ENCODE measurements at places on chromosomes 7 and 10.

DNA sequence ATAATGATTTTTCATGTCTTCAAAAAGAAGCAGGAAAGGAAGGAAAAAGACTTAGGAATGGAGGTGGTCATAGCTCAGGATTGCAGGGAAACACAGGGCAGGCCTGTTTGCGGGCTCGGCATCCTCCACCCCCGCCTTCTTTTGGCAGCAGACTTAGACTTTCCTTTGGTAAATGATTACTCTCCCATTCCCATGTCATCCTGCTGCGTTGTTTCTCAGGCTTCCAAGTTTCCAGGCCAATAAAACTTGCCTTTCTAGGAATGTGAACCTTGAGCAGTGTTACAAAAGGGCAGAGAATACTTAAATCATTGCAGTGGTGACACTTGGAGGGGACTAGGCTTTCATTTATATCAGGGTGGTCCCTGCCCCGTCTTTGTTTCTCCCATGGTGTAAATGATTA is 34.0 kb upstream of the DGKB start:
- DNase-seq, result no peak

DNA sequence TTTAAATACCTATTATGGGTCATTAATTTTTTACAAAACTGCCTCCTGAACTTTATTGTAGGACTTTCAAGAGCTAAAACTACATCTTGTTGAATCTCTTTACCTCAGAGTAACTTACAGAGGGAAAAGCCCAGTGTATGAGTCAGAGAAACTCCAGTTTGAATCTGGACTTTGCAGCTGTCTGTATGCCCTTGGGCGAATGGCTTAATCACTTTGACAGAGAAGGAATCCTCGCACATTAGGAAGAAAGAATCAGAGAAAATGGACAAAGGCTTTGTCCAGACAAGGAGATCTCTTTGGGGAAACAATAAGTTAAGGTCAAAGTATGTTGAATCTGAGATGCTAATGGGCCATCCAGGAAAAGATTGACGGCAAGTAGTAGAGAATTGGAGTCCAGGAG is 484.2 kb upstream of the CELF2 start:
- DNase-seq, result no peak

GRCh38 chr10:50407076-50407801 is 155.9 kb upstream of the ASAH2 start:
- DNase-seq, result no peak

DNA sequence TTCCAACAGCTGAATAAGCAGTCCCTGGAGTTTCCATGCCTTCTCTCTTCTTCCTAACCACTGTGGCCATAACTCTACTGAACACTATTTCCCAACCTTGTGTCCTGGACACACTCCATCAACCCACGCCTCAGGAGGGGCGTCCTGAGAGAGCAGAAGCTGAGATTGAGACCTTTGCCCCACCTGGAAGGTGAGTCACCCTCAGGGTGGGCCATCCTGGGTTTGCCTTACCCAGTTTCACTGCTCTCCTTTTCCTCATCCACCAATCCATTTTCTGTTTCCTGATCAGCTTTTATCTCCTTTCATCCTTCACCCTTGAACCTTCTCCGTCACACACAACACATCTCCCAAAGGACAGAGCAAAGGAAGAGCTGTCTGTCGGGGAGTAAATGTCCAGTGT is 91.4 kb downstream of the TMEM130 start:
- no peak for DNase-seq

- DNase-seq, result no peak
These were observed 6.2 kb downstream of the TMEM130 start for GRCh38 chr7:98863601-98864000.

GRCh38 chr10:14477408-14477710 is 146.6 kb upstream of the FRMD4A start:
- DNase-seq, result no peak

- no peak for DNase-seq
These were observed 302.9 kb downstream of the WDR37 start for GRCh38 chr10:1358860-1359625.

DNA sequence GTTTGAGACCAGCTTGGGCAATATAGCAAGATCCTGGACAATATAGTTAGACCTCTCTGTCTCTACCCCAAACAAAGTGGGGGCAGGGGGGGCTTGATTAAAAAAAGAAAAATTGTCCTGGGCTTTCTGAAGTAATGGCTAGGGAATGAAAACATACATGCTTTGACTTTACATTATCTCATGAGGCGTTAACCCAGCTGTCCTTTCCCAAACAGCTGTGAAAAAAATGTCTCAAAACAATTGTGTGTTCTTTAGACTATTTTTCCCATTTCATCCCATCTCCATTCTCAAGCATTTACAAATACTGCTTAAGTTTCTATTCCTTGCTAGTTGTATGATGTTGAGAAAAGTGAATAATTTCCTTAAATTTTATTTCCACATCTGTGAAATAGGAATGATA is 27.0 kb upstream of the CDK13 start:
- DNase-seq, result no peak

DNA sequence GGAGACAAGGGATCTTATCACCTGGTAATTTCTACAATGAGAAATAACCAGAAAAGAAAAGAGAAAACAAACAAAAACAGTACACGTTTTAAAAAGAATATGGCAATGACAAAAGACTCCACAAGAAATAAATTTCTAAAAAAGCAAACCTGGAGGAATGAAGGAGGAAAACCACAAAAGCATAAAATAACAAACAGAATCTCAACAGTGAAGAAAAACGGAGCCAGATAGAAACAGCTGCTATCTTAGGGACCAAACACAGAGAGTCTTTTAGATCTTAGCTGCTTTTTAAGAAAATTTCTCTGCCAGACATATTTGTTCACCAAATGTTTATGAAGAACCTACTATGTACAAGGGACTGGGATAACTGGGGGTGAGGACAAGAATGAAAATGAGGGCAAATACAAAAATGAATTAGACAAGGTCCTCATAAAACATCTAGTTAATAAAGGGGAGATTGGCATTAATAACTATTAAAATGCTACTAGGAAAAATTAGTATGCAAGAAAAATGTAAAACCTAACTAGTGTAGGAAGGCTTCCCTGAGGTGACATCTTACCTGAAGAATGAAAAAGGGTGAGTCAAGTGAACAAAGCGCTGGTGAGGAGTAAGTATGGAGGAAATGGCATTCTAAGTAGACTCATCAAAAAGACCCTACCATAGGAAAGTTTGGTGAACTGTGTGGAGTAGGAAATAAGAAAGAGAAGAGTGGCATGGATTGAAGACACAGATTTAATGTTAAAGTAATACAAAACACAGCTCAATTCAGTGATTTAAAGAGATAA is 34.3 kb downstream of the WASL start:
- DNase-seq, result no peak

DNA sequence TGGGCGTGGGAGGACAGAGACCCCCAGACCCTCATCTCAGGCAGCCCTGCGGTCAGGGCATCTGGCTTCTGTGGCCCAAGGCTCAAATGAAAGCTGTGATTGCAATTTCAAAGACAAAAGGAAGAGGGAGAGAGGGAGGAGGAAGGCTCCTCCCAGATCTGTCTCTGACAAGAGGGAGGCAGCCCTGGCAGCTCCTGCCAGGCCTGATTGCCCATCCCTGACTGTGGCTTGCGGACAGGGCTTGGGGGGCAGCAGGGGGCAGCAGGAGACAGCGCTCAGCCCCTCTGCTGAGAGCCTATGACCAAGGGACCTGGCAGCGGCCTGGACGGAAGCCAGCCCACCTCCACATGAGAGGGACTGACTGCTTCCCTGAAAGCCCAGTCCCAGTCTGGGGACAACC is 91.8 kb downstream of the PTPRN2 start:
- no peak for DNase-seq

GRCh38 chr7:105268511-105269392 is 120.0 kb downstream of the SRPK2 start:
- no peak for DNase-seq

- DNase-seq, result no peak
These were observed 109.4 kb downstream of the SEMA3A start for GRCh38 chr7:84085147-84085546.

DNA sequence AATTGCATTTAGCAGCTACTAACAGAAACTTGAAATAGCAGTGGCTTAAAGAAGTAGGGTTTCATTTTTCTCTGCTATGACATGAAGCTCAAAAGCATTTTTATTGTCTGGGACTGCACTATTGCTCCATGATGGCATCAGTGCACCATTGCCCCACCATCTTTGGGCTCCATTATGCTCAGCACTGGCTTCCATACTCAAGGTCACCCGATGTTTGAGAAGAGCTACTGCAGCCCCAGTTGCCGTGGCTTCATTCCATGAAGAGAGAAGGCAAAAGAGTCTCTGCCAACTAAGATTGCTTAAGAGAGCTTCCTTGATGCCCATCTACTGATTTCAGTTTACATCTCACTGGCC is 192.2 kb upstream of the LRGUK start:
- DNase-seq, result no peak

- DNase-seq, result no peak
These were observed 61.2 kb downstream of the COL28A1 start for GRCh38 chr7:7474436-7474835.

GRCh38 chr7:10474048-10474447 is 499.6 kb upstream of the PHF14 start:
- DNase-seq, result no peak

GRCh38 chr7:74149603-74150002 is 24.6 kb upstream of the EIF4H start:
- no peak for DNase-seq

GRCh38 chr10:102280397-102281101 is 35.2 kb downstream of the GBF1 start:
- no peak for DNase-seq

DNA sequence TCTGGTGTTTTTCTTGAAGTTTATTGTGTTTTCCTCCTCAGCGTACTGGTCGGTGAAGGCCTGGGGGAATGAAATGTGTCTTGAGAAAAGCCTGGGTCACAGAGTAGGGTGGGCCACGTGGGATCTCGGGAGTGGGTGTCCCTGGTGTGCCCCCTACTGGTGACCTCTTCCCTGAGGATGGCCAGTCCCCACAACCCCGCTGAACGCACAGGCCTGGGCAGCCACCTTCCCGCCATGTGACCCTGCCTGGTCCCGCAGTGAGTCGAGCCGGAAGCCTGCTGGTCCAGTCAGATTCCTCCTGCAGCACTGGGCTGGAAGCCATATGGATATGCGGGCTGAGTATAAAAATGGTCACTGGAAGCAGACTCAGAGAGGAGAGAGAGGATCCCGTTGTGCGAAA is 52.9 kb upstream of the GNA12 start:
- DNase-seq, result no peak

GRCh38 chr10:8056871-8057331 is 2.4 kb downstream of the GATA3 start:
- DNase-seq, result peak; percentile 52

DNA sequence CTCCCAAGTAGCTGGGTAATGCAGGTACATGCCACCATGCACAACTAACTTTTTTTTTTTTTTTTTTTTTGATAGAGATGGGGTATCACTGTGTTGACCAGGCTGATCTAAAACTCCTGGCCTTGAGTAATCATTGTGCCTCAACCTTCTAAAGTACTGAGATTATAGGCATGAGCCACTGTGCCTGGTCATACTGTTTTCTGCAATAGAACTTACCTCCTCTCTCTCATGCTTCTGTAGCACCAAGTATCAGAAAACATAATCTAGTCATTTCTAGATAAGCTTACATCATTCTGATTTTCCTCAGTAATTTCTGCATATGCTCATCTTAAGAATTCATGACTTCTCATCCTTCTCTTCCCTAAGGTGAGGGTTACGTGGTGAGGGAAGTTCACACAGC is 210.0 kb downstream of the IMMP2L start:
- DNase-seq, result no peak

DNA sequence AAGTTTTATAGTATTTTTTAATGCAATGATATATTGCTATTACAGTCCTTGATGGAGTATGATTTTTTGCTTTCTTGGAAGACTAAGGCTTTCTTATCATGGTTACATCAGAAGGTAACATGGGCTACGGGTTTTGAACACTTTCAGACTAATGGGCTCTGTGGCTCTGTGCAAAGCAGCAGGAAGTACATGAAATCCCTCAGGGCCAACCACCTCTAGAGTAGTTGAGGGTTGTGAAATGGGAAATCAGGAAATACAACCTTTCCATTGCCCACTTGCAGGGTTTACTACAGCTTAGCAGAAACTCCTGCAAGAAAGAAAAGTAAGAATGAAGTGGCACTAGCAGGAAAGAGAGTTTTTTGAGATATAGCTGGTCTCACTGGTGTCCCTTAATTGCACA is 853.5 kb downstream of the KCNMA1 start:
- no peak for DNase-seq

GRCh38 chr7:135772639-135773222 is 24.1 kb upstream of the FAM180A start:
- DNase-seq, result no peak

GRCh38 chr7:65927489-65928448 is 54.2 kb downstream of the GUSB start:
- DNase-seq, result no peak

GRCh38 chr7:5773661-5774086 is 7.8 kb downstream of the RNF216 start:
- peak; percentile 51 for DNase-seq

DNA sequence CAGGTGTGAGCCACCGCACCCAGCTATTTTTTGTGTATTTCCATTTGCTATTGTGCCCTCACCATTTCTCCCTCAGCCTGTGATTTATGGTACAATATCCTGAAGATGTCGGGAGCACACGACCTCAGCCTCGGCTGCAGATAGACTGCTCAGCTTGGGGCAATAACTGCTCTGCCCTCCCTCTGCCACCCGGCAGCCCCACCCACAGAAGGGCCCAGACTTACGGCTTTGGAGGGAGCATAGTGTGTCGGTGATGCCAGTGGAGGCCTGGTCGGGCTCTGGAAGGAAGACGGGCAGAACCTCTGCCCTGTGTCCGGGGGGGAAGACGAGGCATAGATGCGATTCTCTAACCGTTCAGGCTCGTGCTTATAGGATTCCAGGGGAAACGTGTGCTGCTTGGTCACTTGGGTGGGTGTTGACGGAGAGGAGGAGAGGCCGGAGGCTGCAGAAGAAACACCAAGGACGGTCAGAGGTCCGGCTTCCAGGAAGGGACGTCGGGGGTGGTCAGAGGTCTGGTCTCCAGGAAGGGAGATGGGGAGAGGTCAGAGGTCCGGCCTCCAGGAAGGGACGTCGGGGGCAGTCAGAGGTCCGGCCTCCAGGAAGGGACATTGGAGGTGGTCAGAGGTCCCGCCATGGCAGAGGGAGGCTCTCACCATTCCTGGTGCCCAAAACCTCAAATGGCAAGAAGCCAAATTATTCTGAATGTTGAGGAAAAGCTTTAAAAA is 155.7 kb upstream of the RHEB start:
- no peak for DNase-seq

- DNase-seq, result no peak
These were observed 36.7 kb downstream of the ASNS start for GRCh38 chr7:97835296-97836138.

GRCh38 chr7:30330134-30331111 is 46.0 kb downstream of the ZNRF2 start:
- DNase-seq, result no peak

DNA sequence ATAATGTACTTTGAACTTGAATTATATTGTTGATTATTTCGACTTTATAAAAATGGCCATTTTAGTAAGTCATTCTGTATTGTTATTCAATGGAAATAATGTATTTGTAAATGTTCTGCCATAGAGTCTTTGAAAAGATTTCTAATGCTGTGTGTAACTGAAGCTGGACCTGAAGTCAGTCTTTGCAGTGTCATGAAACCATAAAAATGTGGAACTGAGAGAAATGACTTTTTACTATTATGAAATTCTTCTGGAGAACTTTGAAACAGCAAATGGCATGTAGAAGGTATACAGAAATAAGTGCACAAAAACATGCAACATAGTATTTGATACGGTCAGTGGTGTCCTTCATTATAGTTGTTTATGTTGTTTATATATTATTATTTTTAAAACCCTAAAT is 59.7 kb upstream of the ADRA2A start:
- DNase-seq, result no peak

GRCh38 chr7:122118757-122119156 is 25.3 kb downstream of the AASS start:
- no peak for DNase-seq

GRCh38 chr10:79245539-79246208 is 101.6 kb upstream of the PPIF start:
- no peak for DNase-seq

Measured in suprapubic skin (tissue), 4 donors.